Stimulated activated CD4-positive, alpha-beta T cell treated with anti-CD3 and anti-CD28 coated beads, Interleukin-1b, Interleukin-23, amount 100 ng/mL, for 1 hour (primary cell): ENCODE measurements at places on chromosomes 5 and 9.

GRCh38 chr9:85339338-85339737 lies 402.4 kb downstream of the AGTPBP1 start:
- no peak for DNase-seq

DNA sequence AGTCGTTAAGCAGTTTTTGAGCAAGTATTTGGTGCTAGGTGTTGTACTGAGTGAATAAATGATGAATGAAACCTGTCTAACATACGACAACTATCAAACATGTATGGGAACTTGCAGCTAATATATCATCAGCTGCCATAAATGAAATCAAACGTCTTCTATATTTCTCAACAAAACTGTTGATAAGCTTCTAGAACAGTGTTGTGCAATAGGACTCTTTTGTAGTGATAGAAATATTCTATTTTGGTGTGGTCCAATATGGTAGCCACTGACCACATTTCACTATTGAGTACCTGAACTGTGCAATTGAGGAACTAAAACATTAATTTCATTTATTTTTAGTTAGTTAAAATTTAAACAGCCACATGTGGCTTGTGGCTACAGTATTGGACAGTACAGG lies 16.3 kb upstream of the FYB1 start:
- no peak for DNase-seq

DNA sequence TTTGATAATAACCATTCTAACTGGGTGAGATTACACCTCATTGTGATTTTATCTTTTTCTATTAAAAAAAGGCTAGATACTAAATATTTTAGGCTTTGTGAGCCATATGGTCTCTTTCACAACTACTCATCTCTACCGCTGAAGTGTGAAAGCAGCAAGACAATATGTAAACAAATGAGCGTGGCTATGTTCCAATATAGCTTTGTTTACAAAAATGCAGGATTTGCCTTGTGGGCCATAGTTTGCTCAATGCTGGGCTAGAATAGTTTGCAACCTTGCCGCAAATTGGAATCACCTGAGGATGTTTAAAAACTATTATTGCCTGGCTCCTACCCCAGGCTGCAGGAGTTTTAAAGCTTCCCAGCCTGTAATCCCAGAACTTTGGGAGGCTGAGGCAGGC lies 10.2 kb upstream of the GPR150 start:
- DNase-seq, result no peak

GRCh38 chr5:31182136-31182535 lies 11.3 kb upstream of the CDH6 start:
- DNase-seq, result no peak

- no peak for DNase-seq
Measured at GRCh38 chr5:116861097-116861496, 286.5 kb upstream of the SEMA6A start.

- no peak for DNase-seq
Measured at GRCh38 chr5:139817362-139817761, 21.8 kb downstream of the PSD2 start.

DNA sequence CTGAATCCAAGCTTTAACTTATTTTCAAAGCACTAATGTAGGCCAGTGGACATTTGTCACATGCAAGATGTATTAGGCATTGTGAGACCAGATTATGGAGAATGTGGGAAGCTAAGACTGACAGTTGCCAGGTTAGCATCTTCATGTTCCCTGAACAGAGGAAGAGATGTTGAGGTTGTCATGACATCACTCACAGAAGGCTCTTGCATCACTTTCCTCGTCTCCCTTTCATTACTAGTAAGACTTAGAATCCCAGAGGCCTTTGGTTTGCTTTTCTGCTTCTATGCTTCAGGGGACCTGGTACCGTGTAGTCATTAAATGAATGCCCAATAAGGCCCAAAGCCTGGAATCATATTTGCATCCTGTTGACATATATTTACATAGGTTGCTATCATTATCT lies 76.4 kb upstream of the RPS23 start:
- DNase-seq, result no peak
